Fibroblast of villous mesenchyme (primary cell): ENCODE measurements at places on chromosomes 3 and 15. TPM values are rescaled to one million over a fixed set of nuclear protein-coding genes. Genes with fewer than 3 reads are reported as not detected.
A peak's percentile ranks its signal among the peaks of the same experiment; 100 is the strongest.

GRCh38 chr15:100832149-100832942 is 47.3 kb upstream of the ALDH1A3 start:
- DNase-seq: no peak

DNA sequence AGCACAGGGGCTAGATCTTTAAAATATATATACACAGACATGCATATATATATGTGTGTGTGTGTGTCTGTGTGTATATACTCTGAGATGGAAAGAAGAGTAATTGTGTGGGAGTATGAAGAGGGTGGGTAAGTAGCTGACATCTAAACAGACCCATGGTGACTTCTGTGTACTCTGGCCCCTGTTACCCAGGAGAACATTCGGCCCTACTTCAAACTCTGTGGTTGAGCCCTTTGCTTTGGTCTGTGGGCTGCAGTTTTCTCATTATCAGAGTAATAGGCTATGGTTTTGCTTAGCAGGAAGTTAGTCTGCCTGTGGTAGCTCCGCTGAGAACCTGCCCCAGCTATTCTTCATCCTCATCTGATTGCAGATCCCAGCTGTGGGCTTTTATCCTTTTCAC is 141.4 kb downstream of the RBPMS2 start:
- no peak for DNase-seq

DNA sequence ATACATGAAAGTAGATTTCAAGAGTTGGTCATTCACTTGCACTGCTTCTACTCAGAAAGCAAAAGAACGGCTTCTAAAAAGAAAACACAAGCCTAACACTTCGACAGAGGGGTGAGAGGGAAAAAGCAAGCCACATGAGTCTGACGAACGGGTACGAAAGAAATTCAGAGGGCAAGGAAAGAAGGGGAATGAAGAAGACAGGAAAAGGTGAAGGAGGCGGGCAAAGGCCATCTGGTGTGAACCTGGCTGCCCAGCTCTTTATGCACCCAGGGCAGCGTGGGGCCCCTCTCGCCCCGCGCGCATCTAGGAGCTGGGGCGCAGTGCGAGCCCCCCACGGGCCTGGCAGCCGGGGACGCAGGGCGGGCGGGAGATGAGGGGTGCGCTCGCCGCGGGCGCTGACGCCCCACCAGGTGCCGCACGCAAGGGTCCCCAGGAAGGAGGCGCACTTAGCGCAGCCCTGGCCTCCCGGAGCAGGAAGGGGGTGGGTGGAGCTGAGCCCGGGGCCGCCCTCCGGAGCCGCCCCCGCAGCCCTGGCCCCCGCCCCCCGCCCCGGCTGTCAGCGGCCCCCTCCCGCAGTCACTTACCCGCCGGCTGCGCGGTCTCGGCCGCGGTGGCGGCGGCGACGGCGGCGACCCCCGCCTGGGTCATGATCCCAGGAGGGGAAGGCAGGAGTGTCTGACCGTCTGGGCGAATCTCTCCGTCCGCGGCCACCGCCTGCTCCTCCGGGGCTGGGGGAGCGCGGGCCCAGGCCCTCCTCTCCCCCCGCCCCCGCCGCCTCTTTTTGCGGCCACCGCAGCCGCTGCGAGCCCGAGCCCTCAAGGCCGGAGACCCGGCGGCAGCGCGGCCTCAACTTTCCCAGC is at the start of gene USF3:
USF3 (minus strand) TSS at position 857 of the 860 bp plus-strand sequence. CDS start 21,764 bp downstream, outside the sequence.
- peak; percentile 55 for DNase-seq

DNA sequence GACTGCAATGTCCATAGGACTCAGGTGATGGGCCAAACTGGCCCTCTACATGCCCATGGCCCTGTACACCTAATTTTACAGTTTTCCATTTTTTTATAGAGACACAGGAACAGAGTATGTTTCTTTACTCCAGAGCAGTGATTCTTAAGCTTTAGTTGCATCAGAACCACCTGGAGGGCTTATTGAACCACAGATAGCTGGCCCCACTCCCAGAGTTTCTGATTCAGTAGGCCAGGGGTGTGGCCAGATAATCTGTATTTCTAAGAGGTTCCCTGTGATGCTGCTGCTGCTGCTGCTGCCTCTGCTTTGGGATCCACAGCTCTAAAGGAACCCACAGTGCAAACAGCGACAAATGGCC is 5.1 kb downstream of the RBP1 start:
- peak; percentile 92 for DNase-seq

Gene LRRN1
- total RNA-seq: under 0.01 TPM in 2 replicates

Gene LRRC31
- not detected in 2 replicates for total RNA-seq

Gene ZNF774
- total RNA-seq: 1.6 and 1.7 TPM in 2 replicates

Gene ILDR1
- not detected in 2 replicates for total RNA-seq

Gene DAZL
- total RNA-seq: not detected in 2 replicates

Gene RPN1
- 491 and 661 TPM in 2 replicates for total RNA-seq

- no peak for DNase-seq
Measured at GRCh38 chr15:33100314-33100713, 94.2 kb downstream of the FMN1 start.

- peak; percentile 92 for DNase-seq
Measured at GRCh38 chr3:101081999-101082398, 88.8 kb upstream of the ABI3BP start.

DNA sequence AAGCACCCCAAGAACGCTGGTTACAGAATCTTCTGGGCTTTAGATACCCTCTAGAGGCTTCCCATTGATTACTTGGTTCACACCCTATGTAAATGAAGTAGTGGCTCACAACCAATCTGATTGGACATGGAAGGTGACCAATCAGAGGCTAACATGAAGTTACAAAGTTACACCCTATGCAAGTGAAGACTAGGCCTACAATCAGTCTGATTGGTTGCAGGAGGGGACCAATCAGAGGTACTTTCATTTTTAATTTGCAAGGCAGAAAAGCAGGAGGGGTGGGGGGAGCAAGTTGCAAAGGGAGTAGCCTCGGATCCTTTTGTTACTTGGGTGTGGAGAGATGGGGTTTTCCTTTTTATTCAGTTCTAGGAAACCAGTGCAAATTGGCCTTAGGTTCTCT is 11.1 kb upstream of the RTP2 start:
- DNase-seq: peak; percentile 48

- no peak for DNase-seq
Measured at GRCh38 chr3:194496217-194496919, 9.6 kb upstream of the ATP13A3 start.

Gene TMEM43
- total RNA-seq: 98.9 and 120 TPM in 2 replicates

DNA sequence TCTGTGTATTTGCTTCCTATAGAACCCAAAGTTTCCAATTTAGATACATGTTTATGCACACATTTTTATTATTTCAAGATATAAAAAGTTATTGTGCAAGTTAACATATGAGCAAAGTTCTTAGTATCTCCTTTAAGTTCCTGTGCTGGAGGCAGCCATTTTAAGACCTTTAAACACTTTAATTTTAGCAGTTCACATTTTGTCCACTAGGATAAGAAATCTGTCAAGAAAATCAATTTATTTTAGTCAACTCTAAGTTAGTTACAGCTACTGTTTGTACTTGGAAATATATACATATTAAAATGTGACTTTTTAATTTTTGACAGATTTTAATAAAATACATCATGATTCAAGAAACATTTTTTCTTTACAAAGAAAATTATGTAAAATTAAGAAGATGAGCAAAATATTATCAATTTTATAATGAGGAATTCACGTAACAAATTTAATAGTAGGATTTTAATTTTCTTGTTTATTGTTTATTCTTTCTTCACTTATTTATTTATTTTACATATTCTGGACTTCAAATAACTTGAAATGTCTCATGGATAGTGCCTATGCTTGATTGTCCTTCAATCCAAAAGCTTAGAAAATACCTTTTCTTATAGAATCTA is 402.6 kb upstream of the GBE1 start:
- peak; percentile 10 for DNase-seq

DNA sequence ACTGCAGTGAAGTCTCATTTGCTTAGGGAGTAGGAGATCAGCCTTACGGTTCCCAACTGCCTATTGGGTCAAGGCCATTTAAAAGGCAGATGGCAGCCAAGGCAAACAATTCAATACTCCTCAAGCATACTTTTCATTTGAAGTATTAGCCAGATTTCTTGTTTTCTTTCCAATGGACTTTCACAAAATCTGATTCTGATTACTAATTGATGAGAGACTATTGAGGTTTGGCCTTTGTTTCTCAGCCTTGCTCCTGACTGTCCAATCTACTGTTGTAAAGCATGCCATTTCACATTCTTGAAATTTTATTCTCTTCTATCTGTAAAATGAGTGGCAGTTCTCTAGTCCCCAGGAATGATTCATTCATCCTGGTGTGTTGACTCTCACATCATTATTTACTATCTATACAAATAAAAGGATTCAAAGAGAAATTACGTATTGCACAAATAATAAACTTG is 166.2 kb upstream of the TGFBR2 start:
- no peak for DNase-seq

Gene SLC2A2
- total RNA-seq: under 0.01 TPM in 1 of 2 replicates, not detected in the other

- DNase-seq: no peak
Measured at GRCh38 chr3:153129426-153129825, 32.6 kb upstream of the RAP2B start.

- no peak for DNase-seq
Measured at GRCh38 chr15:95446854-95447253, 883.6 kb upstream of the NR2F2 start.

DNA sequence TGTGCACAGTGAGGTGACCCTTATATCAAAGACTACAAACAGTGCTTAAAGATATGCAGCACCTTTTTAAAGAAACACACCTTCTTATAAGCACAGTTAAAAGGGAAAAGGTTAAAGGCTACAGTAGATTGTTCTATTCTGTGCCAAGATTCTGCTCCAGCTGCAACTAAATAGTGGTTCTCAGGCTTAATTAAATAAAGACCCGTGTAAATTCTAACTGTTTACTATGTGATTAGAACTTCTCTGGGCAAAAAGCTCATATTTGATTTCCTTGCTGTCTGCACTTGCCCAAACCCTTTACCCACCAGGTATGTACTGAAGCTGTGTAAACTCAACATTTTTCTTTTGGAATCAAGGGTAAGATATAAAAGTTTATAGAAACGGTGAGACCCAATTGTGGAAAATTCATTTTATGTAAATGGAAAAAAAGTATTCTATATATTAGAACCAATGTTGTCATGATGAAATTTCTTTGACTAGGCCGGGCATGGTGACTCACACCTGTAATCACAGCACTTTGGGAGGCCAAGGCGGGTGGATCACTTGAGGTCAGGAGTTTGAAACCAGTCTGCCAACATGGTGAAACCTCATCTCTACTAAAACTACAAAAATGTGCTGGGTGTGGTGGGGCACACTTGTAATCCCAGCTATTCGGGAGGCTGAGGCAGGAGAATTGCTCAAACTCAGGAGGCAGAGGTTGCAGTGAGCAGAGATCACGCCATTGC is 230.6 kb downstream of the MECOM start:
- no peak for DNase-seq

DNA sequence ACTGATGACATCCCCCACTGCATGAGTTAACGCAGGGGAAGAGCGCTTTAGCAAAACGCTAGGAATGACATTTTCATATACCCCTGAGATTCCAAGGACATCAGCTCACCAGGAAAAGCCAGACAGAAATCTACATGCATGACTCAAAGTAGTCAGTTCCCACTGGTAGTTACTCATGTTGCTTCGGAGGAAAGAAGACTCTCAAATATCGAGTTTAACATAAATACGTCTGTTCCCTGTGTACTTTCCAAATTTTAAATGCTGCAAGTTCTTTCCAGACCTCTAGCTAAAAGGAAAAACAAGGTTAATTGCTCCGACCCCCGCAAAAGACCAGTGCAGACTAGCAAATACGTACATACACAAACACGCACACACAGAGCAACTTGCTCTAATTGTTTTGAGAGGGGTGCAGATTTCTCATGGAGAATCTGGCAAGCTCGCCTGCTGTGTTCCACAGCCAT is 115.4 kb upstream of the PRICKLE2 start:
- peak; percentile 90 for DNase-seq

DNA sequence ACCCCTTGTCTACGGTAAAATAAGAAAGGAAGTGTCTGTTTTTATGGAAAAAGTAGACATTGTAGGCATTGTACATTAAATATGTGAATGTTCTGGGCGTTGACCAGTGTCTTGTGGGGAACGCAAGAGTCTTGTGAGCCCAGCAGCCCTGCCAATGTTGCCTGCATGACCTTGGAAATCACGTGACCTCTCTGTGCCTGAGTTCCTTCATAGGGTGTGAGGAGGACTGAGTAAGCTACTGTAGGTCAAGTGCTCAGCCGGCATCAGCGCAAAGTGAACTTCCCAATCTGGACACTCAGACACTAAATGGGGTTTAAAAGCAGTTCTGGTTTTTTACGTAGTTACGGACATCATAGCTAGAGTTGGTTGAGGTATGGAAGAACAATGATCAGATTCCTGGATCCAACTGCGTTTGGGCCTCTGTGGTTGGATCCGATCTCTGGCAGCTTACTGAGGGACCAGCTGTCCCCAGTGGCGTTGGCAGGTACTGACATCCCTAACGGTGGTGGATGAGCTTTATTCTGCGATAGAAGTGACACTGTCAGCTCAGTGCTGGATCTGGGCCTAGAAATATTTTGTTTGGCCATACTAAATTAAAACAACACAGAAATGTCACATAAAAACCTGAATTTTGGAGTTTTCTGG is 63.8 kb downstream of the SPSB4 start:
- no peak for DNase-seq

Gene GRAMD2A
- under 0.01 and 0.43 TPM in 2 replicates for total RNA-seq

Gene RPS17
- 1,123 and 1,371 TPM in 2 replicates for total RNA-seq

- no peak for DNase-seq
Measured at GRCh38 chr3:9914559-9915253, 2.2 kb upstream of the IL17RC start.

Gene PEAK1
- total RNA-seq: 68.0 and 77.3 TPM in 2 replicates

DNA sequence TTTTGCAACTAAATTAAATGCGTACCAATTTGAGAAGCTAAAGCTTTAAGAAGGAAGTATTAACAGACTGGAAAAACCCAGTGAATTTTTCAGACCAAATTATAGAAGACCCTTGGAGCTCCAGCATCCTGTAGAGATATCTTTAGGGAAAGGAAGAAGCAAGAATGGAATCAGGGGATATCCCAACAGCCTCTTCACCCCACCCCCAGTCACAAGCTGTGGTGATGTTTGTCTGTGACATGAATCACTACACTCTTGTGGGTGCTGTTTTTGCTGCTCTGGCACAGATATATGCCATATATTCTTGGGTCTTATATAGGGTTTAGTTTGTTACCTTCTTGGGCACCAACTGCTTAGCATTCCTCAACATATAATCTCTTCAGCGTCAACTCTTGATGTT is 78.5 kb upstream of the BCL6 start:
- no peak for DNase-seq

Gene ADAMTS9
- 1.7 and 1.9 TPM in 2 replicates for total RNA-seq

DNA sequence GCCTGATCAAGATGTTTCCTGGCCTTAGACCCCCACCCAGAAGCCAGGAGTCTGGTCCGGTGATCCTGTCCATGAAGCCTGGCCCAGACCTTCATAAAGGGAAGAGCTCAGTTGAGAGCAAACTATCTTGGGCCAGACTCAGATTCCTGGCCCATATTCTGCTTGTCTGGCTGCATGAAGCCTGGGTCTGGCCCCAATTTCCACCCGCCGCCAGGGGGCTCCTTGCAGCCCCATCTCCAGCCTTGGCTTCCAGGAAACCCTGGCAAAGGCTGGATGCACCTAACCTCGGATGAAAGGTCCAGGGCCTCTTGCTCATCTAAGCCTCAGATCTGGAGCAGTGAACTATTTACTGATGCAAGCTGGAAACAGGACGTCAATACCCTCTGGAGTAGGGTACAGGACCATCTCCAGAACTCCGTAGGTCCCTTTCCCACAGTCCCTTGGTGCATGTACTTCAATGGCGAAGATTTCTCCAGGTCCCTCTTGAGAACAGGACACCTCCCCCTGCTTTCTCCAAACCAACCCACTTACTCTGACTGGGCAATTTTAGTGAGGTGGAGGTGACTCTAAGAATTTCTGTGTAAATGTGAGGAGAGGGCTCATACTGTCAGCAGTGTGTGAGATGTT is 5.6 kb downstream of the FOXL2 start:
- DNase-seq: peak; percentile 72
